ENCODE measurements at places on chromosomes 6 and 20.

- DNase-seq, result no peak
Observed at GRCh38 chr6:81785377-81785776, 32.9 kb upstream of the TENT5A start.

- DNase-seq, result no peak
Observed at GRCh38 chr20:25991051-25991755, 294.6 kb upstream of the ZNF337 start.

- no peak for DNase-seq
Observed at GRCh38 chr6:74871757-74872156, 334.1 kb downstream of the COL12A1 start.

DNA sequence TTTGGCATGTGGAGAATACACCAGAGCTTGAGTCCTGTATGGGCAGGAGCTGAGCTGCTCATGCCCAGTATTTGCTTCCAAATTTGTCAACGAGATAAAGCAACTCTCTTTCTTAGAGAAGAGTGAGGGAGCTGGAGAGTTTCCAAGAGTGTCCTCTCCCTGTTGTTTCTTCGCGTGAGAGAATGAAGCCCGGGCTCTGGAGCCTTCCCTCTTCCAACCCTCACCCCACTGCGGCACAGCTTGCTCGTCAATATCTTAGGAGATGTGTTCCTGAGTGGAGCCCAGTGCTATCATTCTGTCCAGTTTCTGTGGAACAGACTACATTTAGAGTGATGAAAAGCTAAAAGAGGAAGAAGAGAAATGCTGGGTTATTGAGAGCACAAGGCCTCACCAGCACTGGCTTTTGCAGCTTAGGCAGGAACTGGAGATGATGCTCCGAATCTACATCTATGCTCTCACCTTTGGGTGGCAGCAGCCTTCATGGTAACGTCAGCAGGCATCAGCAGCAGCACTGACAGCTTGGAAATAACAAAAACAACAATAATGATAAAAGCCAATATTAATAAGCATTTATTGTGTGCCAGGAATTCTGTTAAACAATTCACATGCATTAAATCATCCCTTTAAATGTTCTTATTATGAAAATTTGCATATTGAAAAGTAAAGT is 66.5 kb upstream of the TFB1M start:
- no peak for DNase-seq

DNA sequence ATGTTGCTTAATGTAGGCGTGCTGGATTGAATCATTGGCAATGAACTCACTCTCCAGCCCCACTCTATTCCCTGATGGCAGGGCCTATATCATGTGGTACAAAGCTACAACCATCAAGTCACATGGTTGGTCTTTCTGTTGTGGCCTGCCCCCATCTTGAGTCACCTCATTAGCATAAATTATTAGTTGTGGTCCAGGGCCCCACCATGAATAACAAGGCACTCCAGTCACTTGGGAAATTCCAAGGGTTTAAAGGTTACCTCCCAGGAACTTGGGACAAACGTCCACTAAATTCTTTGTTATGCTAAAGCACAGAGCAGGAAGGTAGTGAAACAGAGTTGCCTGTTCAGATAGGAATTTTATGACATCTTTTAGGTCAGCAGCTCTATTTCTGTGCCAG is 193.7 kb downstream of the SLC35F1 start:
- no peak for DNase-seq

DNA sequence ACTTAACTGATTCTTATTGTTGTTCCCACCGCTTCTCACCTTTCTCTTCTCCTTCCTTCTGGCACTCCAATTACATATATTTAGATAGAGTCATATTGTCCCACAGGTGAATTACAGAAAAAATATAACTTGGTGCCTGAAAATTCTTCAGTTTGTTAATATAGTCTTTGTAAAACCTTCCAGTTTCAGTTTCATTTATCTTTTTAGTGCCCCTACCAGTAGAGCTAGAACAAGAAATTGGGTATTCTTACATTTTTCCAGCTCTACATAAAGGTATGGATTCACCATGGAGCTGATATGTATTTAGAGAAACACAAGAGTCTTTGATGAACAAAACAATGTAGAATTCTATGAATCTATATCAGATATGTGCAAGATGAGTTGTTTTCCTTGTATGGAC is 10.7 kb downstream of the MANEA start:
- DNase-seq, result no peak

DNA sequence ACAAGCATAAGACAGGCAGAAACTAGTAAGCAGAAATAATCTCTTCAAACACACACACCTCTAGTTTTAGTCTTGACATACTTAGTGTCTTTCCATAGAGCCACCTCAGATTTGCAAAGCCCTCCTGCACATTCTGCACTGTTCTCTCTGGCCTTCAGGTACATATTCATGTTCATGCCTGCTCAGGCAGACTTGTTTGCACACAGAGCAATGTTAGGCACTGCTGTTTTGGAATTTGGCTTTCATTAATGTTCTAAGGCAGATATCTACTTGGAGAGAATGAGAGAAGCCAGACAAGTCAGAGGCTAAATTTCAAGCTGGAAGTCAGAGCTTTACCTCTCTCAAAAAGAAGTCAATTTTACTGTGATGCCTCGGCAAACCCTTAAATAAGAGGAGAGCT is 21.3 kb upstream of the DST start:
- no peak for DNase-seq

DNA sequence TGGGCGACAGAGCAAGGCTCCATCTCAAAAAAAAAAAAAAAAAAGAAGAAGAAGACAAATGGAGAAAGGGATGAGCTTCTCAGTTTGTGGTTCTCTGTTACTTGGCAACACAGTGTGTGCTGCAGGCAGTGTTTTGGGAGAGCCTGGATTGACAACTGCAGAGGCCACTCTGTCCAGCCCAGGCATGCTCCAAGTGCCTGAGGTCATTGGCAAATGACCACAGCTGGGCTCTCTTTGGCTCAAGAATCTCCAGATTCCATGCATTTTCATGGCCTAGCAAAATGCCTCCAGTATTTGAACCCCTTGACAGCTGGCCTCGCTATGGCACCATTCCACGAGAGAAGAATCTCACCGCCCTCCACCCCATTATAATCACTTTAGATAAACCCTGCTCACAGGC is 126.2 kb downstream of the ANKRD60 start:
- no peak for DNase-seq

DNA sequence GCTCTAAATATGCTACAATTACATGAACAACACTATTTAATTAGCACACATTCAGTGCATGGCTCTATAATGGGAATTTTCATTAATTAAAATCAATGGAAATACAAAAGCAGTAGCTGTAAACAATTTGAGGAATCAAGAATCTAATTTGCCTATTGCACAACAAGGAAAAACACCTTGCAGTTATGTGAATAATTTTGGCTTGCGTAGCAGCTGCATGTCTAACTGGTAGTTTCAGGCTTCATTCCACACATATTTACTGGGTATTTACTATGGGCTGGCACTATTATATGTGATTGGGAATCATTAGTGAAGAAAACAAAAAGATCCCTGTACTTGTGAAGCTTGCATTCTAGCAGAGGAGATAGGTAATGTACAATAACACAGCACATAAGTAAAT is 26.4 kb downstream of the KIF6 start:
- DNase-seq, result no peak

- DNase-seq, result no peak
Observed at GRCh38 chr20:62970307-62971210, 18.1 kb downstream of the SLC17A9 start.

GRCh38 chr6:123810948-123811347 is 7.3 kb downstream of the NKAIN2 start:
- DNase-seq, result no peak

- DNase-seq, result no peak
Observed at GRCh38 chr20:54284928-54285704, 77.2 kb downstream of the PFDN4 start.

GRCh38 chr20:21102603-21103311 is 3.4 kb downstream of the LINC00237 start:
- no peak for DNase-seq

- DNase-seq, result no peak
Observed at GRCh38 chr20:35559042-35559693, 17.3 kb downstream of the ERGIC3 start.

DNA sequence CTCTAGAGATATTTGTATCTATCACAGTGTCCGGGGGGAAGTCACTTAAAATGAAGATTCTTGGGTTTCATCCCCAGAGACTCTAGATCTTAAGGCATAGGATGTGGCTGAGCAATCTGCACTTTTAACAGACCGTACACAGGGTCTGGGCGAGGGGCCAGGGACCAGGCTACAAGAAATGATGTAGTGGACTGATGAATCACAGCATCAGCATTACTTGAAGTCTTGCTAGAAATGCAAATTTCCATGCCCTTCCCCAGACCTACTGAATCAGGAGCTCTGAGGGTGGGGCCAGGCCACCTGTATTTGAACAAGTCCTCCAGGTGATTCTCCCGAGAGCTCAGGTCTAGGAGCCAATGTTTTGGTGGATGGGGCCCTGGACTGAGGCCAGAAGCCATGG is 168.4 kb downstream of the DOK5 start:
- DNase-seq, result no peak

DNA sequence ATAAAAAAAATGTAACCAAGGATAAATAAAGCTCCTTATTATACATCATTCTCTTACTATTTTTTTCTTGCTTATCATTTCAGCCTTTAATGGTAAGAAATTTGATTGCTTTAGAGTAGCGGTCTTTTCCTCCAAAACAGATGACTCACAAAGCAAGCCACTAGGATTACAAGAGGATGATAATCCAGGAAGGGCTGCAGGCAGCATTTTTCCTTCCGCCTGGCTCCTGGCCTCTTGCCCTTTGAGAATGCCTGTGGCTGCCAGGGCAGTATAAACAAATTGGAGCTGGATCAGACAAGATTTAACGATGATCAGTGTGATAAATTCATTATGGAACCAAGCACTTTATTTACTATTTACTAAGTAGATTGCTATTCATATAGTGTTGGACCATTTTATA is 9.7 kb upstream of the FBXL4 start:
- no peak for DNase-seq

- DNase-seq, result no peak
Observed at GRCh38 chr6:169420912-169421543, 167.4 kb upstream of the THBS2 start.

- no peak for DNase-seq
Observed at GRCh38 chr20:23161968-23162696, 76.0 kb upstream of the CD93 start.

- DNase-seq, result no peak
Observed at GRCh38 chr6:111599259-111599658, 6.4 kb downstream of the TRAF3IP2 start.

DNA sequence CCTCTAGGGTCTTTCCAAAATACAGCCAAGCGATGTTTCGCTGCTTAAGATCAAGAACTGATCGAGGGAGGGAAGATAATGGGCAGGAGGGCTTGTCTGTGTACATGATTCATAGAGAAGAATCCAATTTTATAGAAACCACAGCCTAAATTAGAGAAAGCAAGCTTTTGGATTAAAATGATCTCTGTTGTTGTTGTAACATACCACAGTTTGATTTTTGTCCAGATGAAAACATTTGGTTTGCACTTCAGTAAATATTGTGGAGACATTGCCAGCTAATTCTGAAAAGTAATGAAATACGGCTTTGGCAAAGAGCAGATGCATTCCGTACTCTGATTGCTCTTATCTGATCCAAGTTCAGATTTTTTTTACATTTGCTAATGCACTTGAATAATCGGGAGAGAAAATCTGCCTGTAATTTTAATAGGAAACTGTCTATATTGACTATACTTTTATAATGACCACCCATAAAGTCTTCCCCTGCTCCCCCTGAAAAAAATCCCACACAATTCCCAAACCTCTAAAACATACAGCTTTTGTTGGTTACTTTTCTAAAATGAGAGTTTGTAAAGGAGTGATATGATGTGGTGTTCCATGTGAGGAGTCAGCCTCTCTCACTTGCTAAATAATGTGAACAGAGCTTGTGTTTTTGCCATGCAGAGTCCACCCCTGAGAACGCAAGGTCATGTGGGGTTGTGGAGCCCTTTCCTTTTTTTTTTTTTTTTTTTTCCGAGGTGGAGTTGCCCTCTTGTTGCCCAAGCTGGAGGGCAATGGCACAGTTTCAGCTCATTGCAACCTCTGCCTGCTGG is 199.9 kb downstream of the DTNBP1 start:
- DNase-seq, result no peak

GRCh38 chr6:101080597-101080996 is 199.5 kb upstream of the ASCC3 start:
- no peak for DNase-seq

DNA sequence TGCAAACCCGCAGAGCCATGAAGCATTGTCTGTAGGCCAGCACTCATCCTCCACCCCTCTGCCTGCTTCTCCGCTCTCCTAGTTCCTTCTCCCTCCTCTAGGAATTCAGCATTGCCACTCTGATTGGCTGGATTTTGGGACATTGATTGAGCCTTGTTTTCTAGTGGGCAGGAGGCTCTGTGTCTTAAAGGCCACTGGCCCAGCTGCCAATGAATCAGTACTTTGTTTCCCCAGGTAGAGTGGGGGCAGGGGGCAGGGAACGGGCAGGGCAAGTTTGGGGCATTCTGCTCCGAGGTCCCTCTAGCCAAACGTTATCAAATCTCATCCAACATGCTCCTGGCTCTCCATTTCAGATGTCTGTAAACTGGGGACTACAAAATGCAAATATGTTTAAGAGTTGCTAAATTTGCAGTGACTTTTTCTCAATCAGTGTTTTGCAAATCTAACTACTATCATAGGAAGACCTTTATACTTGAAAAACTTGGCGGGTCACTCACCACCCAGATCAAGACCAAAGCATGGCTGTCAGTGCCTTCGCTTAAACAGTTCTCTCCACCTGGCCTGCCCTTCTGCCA is 10.4 kb upstream of the BPI start:
- no peak for DNase-seq

DNA sequence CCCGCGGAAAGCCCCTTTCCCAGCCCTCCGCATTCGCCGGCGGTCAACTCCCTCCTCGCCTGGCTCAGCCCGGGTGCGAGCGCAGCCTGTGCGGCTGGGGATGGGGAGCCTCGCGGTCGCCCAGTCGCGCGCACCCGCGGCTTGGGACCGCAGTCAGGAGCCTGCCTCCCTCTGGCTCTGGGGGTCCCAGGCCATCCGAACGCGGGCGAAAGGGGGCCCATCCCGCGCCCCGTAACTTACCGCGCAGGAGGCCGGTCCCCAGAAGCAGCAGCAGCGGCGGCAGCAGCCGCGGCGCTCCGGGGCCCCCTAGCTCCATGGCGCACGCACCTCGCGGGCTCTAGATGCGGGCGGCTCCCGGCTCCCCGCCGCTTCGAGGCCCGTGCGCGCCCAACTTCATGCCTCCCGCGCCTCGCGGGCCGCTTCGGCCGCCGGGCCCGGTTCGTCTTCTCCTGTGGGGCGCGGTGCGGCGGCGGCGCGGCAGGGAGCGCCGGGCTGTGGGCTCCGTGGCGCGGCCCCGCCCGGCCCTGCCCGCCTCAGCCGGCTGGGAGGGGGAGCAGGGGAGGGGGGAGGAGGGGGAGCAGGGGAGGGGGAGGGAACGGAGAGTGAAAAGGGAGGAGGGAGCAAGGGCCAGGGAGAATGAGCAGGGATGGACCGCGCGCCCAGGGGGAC is at the start of gene CHRNA4:
TSS of gene CHRNA4 (minus strand) at position 500 of the 669 bp plus-strand sequence. CDS start at position 316, 184 bp downstream.
- DNase-seq, result no peak

- DNase-seq, result no peak
Observed at GRCh38 chr6:127085181-127085580, 33.3 kb upstream of the RSPO3 start.

- DNase-seq, result no peak
Observed at GRCh38 chr6:119186490-119186889, 108.0 kb upstream of the FAM184A start.

All from cerebellar nuclear complex (tissue), 1 donor.